ENCODE measurements at places on chromosomes 16 and 17.

GRCh38 chr16:83458612-83459011, 349.2 kb upstream of the HSBP1 start:
- DNase-seq = no peak

GRCh38 chr17:3759597-3760216, 36.0 kb downstream of the HASPIN start:
- DNase-seq = no peak

GRCh38 chr17:41906465-41907184, 12.1 kb downstream of the ACLY start:
- no peak for DNase-seq

- DNase-seq = no peak
Observed at GRCh38 chr16:85282842-85283241, 170.6 kb upstream of the CIBAR2 start.

- DNase-seq = no peak
Observed at GRCh38 chr17:35870906-35871819, 2.5 kb upstream of the HEATR9 start.

GRCh38 chr17:2949469-2950044, 113.8 kb downstream of the OR1D5 start:
- DNase-seq = no peak

- peak; percentile 35 for DNase-seq
Observed at GRCh38 chr16:89722392-89723278, 1.3 kb downstream of the ZNF276 start.

DNA sequence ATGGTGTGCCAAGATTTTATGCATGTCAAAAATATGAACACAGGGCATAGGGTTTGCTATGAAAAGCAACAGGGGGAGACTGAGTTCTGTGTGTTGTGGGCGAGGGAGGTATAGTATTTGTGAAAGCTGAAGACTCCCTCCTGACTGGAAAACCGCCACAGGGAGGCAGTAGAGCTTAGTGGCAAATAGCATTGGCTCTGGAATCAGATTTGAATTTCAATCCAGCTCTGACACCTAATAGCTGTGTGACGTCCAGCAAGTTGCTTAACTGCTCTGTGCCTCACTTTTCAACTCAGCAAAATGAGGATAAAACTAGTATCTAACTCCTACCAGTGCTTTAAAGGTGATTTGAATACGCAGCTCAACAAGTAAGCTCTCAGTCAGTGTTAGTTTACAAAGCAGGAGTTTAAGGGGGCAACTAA, 22.0 kb downstream of the KPNA2 start:
- DNase-seq = no peak

- no peak for DNase-seq
Observed at GRCh38 chr17:63837962-63838600, 4.4 kb downstream of the SMARCD2 start.

DNA sequence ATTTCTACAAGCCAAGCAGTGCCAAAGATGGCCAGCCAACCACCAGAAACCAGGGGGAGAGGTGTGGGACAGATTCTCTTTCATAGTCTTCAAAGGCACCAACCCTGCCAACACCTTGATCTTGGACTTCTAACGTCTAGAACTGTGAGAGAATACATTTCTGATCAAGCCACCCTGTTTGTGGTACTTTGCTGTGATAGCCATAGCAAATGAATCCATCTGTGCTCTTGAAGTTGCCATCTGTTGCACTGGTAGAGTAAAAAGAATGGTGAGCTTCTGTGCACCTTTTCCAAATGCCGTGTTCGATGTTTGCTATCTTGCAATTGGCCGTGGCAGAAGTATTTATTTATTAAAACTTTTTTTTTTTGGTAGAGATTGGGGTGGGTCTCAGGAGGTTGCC, 16.7 kb upstream of the ADGRG1 start:
- no peak for DNase-seq

DNA sequence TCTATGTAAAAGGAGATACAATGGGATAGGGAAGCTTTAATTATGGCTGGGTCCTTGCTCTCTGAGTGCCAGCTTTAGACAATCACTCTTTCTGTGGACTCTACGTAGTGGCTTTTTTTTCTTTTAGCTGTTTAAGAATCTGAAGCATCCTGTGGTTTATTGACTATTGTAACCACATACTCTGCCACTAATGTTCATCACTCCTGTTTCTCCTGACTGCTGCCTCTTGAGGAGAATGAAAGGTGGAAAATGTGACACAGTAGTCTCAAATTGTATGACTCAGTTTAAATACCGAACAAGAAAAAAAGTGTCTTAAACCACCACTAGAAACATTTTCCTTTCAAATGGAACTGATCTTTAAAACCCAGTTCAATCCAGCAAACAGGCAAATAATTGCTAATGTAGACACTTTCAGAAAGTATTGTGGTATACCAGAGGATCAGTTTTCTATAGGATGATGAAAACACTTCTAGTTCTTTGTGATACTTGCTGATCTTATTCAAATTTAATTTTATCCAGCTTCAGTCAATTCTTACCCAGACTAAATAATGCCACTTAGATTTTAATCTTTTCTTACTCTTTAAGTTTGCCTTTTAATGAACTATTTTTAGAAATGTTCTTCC, 302.7 kb upstream of the PMFBP1 start:
- no peak for DNase-seq

- no peak for DNase-seq
Observed at GRCh38 chr16:19203374-19203966, 35.4 kb downstream of the SYT17 start.

GRCh38 chr17:78692460-78693010, 89.5 kb downstream of the CYTH1 start:
- DNase-seq = no peak

GRCh38 chr17:63926164-63926563, 6.0 kb downstream of the CD79B start:
- no peak for DNase-seq

GRCh38 chr16:23837553-23838308, 1.9 kb downstream of the PRKCB start:
- no peak for DNase-seq

- DNase-seq = no peak
Observed at GRCh38 chr17:50659179-50659578, 24.5 kb downstream of the ABCC3 start.

DNA sequence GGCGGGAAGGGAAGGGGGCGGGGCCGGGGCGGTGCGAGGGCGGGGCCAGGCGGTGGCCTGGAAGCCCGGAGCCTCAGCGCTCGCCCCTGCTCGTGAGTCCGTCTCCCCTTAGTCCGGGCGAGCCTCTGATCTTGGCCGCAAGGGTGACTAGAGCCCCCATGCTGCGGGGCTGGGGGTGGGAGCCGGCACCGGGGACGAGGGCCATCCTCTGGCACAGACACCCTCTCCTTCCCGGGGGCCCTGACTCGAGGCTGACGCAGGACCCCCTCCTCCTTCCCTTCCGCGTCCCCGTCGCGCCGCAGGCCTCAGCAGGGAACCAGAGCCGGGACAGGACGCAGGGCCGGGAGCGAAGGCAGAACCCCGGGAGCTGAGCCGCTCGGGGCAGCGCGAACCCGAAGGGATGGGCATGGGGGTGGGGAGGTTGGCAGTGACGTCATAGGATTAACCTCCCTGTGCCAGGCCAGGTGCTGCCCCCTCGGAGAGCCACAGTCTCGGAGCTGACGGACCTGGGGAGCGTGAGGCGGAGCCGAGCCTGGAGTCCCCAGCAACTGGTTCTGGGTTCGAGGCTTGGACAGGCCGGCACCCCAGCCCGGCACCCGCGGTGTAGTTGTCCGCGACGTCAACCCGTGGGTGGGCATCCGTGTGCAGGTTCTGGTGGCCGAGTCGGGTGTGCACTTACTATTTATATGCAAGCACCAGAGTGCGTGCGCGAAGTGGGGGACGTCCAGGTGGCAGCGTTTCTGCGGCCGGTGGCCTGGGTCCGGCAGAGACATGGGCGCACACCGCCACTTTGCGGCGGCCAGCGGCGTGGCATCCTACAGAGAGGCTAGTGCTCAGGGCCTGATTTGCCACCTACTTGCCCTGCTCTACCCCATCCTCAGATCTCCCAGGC, 503 bp upstream of the PLCD3 start:
- peak; percentile 64 for DNase-seq

- DNase-seq = no peak
Observed at GRCh38 chr16:72285324-72285723, 113.4 kb upstream of the PMFBP1 start.

DNA sequence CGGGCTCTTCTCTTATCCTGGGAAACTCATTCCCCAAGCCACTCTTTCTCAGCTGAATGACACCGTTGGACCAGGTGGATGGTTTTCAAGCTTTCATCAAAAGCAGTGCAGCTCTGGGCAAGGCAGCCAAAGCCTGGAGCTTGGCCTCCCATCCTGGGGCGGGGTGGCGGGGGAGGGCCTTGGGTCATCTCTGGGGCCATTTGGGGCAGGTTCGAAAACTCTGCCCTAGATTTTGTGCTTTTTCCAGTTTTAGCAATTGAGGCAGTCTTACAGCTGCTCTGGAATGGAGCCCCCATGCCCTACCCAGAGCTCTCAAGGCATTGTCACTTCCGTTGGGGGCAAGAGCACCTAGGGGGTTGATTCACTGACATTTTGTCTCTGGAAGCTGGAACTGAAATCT, 9.1 kb downstream of the MPRIP start:
- DNase-seq = no peak

- DNase-seq = no peak
Observed at GRCh38 chr17:65514082-65514481, 47.4 kb downstream of the AXIN2 start.

DNA sequence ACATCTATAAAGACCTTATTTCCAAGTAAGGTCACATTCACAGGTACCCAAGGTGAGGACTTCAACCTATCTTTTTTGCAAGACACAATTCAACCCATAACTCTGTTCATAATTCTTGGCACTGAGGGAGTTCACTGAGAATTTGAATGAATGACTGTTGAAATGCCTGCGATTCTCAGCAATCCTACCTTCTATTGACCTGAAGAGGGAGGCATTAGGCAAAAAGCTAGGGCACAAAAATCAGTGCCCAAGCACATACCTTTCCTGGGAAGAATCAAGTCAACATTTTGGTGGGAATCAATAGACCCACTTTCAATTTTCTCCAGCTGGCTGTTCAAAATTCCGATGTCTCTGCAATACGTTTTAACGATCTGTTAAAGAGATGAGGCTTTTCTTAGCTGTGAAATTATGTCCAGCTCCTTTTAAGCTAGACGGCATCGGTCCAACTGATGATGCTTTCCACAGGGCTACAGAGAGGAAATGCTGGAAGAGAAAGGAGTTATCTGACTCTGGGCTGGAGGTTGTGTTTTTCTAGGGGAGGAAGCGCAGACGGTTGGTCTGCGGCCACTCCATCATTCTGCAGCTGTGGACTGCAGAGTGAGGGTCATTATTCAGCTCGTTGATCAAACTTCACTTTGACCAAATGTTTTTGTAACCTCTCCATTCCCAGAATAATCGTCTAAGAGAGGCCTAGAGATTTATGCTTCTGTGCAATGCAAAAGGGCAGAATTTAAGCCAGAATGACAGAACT, 25.2 kb downstream of the BCO1 start:
- no peak for DNase-seq

GRCh38 chr16:3215601-3216262, 19.2 kb downstream of the ZNF200 start:
- no peak for DNase-seq

DNA sequence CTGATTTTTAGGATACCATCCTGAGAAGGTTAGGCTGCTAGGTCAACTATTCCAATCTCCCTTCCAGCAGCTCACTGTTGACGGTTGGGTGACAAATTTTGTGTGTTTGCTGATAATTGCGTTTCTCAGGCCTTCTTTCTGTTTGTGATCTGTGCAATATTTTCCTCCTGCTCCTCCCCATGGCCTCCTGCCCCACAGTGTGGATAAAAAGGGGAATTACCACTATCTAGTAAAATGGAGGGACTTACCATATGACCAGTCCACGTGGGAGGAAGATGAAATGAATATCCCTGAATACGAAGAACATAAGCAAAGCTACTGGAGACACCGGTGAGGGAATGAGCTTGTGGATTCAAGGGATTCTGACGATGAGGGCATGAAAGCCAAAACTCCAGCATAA, 9.2 kb downstream of the CHD3 start:
- no peak for DNase-seq

DNA sequence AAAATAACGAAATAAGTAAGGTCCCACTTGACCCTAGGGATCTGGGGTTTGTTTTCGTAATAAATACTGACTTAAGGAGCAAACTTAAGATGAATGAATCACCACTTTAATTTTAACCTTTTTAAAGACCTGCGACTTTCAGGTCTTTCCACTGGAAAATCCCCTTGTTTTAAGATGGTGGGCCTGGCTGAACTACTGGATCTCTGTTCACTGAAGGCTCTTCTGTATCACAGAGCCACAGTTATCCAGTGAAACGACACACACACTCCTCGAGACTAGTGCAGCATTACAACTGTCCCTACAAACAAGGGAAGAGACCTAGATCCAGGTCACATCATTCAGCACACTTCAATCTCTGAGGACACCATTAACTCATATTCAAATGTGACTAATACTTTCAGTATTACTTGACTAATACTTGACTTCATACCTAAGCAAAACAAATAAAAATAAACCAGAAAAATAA, 299.0 kb downstream of the CEP112 start:
- DNase-seq = no peak

All from nucleus accumbens (tissue), 56 donors.